Stimulated activated CD4-positive, alpha-beta T cell treated with anti-CD3 and anti-CD28 coated beads, Interleukin-15, amount 100 ng/mL, for 1 hour (primary cell): ENCODE measurements at places on chromosomes 7 and 10.

GRCh38 chr10:122730238-122730637 is 30.6 kb upstream of the C10orf120 start:
- no peak for DNase-seq

DNA sequence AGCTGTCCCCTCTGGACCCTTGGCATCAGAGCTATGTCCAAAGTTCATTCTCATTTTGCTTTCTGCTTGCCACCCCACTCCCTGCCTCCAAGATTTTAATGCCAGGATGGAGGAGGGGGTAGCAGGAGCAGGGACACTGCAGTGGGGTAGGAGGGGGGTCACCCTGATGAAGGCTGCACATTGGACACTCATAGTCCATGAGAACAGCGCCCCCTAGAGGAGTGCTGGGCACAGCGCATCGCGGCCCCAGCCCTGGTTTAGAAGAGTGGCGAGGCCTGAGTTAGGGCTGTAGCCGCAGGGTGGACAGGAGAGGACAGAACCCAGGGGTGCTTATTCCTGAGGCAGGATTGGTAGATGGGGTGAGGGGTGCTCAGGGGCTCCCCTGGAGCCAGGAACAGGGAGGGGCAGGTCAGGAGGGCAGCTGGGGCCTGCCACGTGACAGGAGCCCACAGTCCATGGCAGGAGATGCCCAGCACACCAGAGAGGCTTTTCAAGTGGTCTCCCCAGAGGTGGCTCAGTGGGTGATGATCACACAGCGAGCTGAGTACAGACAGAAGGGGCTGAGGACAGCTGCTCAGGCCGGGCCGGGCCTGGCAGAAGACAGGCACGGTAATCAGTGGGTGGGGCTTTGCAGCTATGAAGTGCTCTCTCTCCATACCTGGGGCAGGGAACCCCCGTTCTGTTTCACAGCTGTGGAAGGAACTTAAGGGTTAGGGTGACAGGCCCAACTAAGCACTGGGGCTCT is 71.4 kb downstream of the NEURL1 start:
- DNase-seq = no peak

DNA sequence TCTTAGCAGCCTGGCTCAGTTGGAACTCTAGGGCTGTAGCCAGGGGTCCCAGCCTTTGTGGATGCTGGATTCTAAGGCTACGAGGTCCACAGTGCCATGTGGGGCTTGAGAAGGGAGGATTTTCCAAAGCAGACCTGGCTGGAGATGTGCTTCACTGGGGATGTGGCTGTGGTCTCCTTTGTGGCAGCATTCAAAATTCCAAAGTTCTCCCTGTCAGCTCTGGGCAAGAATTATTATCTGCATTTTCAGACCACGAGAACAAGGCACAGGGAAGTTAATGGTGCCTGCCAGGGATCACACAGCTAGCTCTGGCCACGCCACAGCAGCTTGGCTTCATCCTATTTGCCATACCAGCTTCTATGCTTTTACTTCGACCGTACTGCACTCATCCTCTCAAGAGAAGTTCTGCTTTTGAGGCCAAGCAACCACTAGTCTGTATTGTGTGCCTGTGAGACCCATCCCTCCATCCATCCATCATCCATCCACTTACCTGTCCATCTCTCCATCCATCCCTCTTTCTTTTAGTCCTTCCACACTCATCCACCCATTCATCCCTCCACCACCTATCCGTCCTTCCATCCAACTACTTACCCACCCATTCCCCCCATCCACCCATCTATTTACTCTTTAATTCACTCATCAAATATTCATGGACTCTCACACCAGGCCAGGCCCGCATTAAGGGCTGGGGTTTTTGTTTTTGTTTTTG is 71.5 kb downstream of the ZMIZ1 start:
- no peak for DNase-seq

- no peak for DNase-seq
Measured at GRCh38 chr7:84837405-84837804, 349.5 kb downstream of the SEMA3D start.

GRCh38 chr10:48417374-48417773 is 110.9 kb downstream of the MAPK8 start:
- no peak for DNase-seq

- DNase-seq = no peak
Measured at GRCh38 chr10:36182179-36182566, 540.1 kb upstream of the FZD8 start.

GRCh38 chr7:19491371-19491770 is 217.5 kb downstream of the POLR1F start:
- DNase-seq = no peak

- no peak for DNase-seq
Measured at GRCh38 chr7:29319719-29320521, 125.3 kb downstream of the CHN2 start.

- no peak for DNase-seq
Measured at GRCh38 chr7:22676385-22676784, 50.6 kb upstream of the IL6 start.

GRCh38 chr7:86407291-86407690 is 236.4 kb upstream of the GRM3 start:
- no peak for DNase-seq

GRCh38 chr10:16562891-16563290 is 41.2 kb upstream of the C1QL3 start:
- DNase-seq = no peak

DNA sequence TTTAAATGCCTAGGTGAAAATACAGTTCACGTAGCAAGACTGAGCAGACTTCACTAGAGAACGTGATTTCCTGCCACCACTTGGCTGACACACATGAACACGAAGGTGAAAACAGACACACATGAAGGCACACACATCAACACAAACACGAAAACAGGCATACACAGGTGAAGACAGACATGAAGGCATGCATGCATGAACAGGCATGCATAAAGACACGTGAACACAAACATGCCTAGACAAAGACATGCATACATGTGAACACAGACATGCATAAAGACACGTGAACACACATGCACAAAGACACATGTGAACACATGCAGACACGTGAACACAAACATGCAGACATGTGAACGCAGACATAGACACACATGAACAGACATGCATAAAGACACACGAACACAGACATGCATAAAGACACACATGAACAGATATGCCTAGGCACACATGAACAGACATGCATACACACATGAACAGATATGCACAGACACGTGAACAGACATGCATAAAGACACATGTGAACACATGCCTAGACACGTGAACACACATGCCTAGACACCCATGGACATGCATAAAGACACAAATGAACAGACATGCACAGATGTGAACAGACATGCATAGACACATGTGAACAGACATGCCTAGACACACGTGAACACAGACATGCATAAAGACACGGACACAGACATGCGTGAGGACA is 243.1 kb downstream of the ZMYND11 start:
- DNase-seq = no peak

DNA sequence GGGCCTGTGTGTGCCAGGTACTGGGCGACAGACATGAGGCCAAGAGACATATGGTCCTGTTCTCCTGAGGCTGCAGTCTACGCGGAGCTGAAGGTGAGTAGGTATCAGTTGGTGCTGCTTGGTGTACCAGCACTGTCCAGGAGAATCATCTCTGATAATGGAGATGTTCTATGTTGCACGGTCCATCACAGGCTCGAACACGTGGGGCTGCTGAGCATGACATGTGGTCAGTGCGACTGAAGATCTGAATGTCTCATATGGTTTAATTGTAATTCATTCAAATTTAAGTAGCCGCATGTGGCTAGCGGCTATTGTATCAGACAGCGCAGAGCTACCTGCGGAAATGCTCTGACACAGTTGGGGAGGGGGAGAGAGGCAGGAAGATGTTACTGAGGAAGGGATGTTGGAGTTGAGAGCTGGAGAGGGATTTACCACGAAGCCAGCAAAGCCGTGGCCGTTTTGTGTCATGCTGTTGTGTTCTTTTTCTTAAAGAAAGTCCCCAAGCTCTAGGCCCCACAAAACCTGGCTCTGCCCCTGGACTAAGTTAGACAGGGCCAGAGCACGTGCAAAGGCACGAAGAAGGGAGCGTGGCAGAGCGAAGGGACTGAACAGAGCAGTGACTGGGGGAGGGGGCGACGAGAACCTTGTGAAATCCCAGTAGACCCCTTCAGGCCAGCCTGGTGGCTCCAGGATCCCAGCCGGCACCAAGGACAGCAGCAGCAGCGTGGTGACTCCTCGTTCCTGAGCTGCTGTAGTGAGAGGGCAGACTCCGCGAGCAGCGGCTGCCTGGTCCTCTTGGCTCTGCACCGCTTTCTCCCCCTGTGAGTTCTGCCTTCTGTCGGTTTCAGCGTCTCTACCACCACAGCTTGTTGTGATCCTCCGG is 20.0 kb downstream of the SMKR1 start:
- DNase-seq = no peak
